Activated CD8-positive, alpha-beta memory T cell treated with anti-CD3 and anti-CD28 coated beads for 1 hour (primary cell): ENCODE measurements at places on chromosomes 4 and X.

DNA sequence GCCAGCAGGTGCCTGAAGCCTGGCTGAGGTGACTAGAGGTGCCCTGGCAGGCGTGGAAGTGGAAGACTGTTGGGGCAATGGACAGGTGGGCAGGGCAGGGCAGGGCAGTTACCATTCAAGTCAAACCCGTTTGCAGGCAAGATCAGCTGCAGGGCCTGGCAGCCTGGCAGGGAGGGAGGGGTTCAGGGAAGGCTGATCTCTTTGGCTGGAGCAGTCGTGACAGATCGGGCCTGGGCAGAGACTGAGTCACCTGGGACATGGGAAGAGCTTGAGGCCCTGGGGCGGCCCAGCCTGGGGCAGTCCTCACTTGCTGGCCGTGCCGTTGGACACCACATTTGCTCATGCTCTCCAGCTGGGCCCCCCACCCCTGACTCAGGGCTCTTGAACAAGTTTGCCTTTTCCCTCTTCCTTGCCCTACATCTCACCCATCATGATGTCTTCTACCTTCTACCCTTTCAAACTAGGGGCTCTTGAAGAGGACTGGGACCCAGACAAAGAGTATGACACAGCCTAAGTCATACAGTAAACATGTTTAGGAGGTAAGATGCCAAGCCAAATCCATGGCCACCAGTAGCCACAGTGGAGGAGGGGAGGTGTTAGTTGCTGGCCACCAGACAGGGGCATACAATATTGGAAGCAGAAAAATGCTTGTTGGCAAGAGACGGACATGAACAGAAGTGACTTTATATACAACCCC, 2.0 kb upstream of the ZNF185 start:
- no peak for DNase-seq

DNA sequence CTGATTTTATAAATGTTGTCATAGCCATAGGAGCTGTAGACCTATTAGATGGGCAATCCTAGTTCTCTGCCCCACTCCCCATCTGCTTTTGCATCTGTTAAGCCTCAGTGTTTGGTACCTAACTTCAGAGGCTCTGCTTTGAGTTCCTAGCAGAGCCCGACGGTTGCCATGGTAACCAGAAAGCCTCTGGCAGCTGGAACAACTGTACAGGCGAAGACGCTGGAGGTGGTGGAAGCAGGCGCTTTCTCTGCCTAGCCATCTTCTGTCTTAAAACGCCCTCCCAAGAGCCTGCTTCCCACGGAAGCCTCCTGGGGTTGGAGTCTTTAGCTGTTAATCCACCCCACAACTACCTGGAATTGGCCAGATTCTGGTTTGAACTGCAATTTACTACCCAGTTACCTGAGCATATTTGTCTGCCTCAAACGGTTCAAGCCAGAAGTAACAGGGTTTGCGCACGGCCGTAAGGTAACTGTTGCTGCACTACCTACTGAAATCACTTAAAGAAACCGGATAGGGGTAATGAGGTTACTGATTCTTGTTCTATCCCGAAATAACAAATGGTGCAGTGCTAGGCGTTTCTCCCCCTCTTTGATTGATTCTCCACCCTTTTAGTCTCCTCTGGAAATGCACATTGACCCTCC, 1.0 kb upstream of the GABRG1 start:
- no peak for DNase-seq

DNA sequence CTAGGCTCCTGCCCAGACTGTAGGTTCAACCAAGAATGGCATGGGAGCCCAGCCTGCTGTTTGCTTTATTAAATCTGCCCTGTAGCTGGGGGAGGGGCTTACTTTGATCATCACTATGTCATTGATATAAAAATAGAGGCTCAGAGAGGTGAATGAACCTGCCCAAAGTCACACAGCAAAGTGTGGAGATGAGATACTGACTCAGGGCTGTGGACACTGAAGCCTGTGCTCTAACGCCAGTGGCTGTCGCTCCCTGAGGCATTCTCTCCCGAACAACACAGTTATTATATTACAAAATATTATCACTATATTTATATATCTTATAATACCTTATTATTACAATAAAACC, 3.5 kb downstream of the MSANTD1 start:
- no peak for DNase-seq

DNA sequence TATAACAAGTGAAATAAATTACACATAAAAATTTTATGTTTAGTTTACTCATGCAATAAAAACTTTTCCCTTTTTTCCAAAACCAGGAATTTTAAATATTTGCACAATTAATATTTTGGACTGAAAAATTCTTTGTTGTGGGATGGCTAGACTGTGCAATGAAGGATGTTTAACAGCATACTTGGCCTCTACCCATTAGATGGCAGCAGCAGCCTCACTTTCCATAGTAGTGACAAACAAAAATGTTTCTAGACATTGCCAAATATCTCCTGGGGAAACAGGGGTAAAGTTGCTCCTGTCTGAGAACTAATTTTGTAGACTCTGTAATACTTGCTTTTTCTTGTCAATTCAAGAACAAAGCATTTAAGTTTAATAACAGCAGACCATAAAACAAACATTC, 49.8 kb downstream of the SCLT1 start:
- no peak for DNase-seq

DNA sequence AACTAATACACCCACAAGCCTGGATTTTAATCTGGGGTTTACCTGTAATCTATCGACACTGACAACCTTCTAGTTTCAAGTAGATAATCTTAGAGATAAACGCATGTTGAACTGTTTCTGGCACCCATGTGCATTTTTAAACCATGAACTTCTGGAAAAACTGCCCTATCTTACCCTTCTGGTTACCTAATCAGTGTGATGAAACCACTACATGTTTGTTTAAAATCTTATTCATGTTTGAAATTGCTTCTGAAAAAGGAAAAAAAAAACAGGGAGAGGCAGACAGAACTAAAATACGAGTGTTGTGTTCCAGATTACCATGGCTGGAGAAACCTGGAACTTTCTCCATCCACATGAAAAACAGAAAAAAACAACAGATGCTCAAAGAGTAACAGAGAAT, 139.3 kb downstream of the MID1IP1 start:
- DNase-seq = no peak

DNA sequence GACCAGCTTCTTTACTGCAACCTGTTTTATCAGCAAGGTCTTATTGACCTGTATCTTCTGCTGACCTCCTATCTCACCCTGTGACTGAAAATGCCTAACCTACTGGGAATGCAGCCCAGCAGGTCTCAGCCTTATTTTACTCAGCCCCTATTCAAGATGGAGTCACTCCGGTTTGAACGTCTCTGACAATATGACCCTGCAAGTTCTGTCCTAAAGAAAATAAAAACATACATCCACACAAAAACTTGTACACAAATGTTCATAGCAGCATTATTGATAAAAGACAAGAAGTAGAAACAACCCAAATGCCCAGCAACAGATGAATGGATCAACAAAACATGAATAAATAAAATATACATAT, 59.5 kb upstream of the FAM9C start:
- DNase-seq = no peak

DNA sequence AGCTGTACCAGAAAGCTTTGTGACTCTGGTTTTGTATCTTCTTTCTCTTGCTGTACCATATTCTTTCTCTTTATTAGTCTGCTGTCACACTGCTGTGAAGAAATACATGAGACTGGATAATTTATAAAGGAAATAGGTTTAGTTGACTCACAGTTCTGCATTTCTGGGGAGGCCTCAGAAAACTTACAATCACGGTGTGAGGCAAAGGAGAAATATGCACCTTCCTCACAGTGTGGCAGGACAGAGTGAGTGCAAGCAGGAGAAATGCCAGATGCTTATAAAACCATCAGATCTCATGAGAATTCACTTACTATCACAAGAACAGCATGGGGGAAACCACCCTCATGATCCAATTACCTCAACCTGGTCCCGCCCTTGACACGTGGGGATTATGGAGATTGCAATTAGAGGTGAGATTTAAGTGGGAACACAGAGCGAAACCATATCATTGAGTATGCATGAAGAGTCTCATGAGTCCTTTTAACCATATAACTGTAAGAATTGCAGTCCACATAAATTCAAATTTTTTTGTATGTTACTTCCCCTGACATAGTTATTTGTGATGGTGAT, 67.4 kb upstream of the INPP4B start:
- no peak for DNase-seq
